ENCODE measurements at places on chromosomes 7 and 10.

DNA sequence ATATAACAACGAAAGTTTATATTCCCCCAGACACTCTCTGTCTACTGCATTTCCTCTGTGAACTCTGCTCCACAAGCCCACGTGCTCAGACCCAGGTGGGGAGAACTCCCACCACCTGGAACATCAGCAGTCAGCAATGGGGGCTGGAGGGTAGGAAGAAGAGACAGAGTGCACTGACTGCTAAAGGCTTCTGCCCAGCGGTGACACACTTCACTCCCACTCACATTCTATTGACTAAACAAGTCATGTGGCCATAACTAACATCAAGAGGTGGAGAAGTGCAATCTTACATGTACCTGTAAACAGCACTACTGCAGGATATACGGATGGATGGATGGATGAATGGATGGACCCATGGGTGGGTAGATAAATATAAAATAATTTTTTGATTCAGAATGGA lies 122.2 kb downstream of the MPP7 start:
- no peak for DNase-seq

DNA sequence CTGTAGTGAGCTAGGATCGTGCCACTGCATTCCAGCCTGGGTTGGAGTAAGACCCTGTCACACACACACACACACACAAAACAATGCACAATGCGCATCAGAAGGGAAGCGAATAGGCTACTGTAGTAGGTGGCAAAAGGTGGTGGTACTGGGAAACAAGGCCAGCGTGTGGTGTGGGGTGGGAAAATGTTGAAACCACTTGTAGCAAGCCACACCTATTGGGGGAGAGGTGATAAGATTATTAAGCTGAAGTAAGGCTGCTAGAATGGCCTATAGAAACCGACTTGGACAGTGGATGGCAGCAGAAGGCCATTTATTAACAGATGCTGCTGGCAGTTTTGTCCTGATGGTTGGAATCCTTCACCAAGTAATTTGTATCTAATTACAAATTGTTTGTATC lies 7.2 kb upstream of the CHCHD1 start:
- DNase-seq: no peak

GRCh38 chr7:128919881-128920799 lies 9.6 kb upstream of the KCP start:
- DNase-seq: no peak

- DNase-seq: no peak
These were observed 76.6 kb downstream of the SLC16A9 start for GRCh38 chr10:59633063-59633462.

DNA sequence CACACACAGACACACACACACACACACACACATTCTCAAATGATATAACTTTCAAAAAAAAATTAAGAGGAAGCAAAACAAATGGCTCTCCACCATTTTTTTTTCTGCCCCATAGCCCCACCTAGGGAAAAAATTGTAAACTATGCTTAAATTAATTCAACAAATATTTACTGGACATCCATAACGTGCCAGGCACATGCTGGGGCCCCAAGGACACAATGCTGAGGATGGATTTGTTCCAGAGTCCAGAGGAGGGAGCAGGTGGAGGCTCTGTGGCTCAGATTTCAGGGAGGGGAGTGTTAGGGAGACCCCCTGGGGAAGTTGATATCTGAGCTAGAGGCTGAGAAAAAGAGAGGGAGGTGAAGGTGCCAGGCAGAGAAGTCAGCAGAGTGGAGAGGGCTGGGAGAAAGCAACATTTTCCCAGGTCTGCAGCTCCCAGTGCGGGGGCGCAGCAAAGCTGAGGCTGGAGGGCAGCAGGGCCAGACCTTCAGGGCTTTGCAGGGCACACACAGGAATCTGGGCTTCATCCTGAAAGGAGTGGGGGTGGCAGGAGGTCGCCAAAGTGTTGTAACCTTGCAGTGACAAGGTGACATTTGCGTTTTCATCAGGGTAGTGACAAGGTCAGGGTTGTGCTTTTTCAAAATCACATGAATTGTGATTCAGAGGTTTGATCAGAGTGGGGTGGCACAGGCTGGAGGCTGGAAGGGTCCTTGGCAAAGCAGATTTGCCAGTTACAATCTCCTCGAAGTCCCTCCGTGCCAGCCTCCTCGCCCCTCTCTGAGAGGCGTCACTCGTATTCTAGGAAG lies 261.6 kb downstream of the WDR11 start:
- no peak for DNase-seq

- DNase-seq: no peak
These were observed 128.3 kb downstream of the SKAP2 start for GRCh38 chr7:26735976-26736600.

GRCh38 chr7:137546671-137547070 lies 203.1 kb upstream of the PTN start:
- no peak for DNase-seq

DNA sequence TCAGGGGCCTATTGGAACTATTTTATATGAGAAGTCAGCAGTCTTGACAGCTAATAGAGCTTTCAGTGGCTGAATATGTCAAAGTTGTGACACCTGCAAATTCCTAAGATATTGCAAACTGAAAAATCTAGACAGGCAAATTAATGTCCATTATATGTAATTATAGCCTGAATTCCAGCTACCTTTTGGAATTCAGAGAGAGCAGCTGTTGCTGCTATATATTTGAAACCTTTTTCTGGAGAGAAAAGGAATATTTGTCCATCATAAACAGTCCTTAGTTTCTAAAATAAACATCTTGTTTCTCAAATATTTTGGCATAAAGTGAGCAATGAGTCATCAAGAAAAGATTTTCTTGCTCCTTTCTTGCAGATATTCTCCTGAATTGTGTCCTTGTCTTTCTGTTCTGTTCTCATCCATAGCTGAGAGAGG lies 408.9 kb upstream of the SEMA3D start:
- DNase-seq: no peak

DNA sequence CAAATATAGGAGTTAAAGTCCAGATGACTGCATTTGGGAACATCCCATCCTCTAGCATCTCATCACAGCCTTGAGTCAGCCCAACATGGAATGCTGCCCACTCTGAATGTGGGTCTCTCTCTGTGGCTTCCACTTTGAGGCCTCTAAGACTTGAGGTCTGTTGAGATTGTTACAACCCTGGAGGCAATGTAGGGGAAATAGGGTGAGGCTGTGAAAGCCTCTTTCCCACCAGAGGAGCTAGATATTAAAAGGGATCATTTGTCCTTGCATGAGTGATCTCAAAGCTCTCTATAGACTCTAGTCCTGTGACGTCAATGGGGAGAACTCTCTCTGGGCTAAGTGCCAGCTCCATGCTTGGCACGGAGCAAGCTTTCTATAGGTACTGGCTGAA lies 6.4 kb upstream of the GOLGA7B start:
- DNase-seq: no peak

GRCh38 chr7:140653319-140654108 lies 12.9 kb upstream of the DENND2A start:
- no peak for DNase-seq

DNA sequence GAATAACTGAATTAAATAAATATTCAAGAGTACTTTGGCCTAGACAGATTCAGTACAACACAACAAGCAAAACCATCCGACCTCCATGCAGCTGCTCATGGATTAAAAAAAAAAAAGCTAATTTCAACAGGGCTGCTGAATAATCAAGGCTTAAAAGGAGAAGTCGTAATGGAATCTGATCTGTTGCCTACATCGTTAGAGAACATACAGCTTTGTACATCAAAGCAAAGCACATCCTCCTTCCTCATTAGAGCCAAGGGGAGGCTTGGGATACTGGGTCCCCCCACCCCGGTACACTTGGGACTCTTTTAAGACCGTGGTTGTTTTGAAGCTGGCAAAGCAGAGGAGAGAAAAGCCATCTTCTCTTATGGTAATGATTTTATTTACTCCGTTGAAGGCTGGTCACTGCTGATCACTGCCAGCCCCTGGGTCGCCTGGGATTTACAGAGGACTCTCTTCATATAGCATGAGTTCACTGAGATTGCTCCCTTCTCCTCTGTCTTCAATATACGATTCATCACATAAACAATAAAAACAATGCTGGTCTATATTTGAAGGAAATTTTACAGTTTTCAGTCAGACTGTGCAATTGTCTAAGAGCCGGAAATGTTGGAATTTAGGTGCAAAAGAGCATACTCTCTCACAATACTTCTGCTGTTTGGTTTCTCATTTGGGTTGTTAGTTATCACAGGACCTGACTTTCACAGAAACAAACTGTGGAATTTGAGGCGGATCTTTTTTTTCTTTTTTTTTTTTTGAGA lies 148.8 kb downstream of the FAM107B start:
- DNase-seq: no peak

DNA sequence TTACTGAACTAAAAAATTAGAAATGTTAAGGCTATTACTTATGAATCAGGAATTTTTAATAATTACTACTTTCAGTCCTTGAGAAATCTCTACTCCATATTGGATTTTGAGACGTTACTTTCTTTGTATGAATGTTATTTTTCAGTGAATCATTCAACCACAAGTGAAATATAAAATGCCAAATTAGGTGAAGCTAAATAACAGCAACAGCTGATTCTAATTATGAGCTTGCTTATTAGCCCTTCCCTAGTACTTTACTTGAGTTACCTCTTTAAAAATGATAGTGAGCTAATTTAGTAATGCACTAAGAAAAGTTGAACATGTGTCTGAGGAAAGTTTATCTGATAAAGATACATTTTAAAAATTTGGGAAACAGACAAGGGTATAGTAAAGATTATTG lies 51.4 kb downstream of the PCGF5 start:
- no peak for DNase-seq

- no peak for DNase-seq
These were observed 86.0 kb upstream of the ANKRD1 start for GRCh38 chr10:91006752-91007346.

DNA sequence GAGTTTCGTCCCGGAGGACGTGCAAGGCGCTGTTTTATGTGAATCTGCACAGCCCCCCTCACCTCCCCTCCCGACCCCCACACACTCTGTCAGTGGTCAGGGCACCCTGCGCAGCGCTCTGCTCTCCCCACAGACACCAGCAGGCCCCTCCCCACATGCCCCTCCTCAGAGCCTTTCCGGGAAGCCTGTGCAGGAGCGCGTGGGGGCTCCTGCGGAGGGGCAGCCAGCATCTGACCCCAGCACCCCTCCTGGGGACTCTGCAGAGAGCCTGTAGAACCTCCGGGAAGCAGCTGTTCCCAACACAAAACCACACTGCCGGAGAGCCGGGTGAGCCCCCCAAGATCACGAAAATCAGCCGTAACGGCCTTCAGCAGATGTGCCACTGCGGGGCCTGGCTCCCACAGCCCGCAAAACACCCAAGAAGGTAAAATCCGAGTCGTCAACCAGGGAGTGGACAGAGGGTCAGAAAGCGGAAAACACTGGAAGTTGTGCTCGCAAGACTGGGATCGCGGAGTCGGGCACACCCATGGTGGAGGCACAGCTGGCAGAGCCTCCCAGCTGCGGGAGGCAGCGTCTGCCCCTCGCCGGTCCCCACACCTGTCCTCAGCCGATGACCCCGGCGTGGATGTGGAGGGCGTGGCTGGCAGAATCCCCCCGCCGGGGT lies 53.8 kb upstream of the PDGFA start:
- DNase-seq: no peak

GRCh38 chr7:65907501-65908198 lies 34.8 kb downstream of the VKORC1L1 start:
- no peak for DNase-seq

DNA sequence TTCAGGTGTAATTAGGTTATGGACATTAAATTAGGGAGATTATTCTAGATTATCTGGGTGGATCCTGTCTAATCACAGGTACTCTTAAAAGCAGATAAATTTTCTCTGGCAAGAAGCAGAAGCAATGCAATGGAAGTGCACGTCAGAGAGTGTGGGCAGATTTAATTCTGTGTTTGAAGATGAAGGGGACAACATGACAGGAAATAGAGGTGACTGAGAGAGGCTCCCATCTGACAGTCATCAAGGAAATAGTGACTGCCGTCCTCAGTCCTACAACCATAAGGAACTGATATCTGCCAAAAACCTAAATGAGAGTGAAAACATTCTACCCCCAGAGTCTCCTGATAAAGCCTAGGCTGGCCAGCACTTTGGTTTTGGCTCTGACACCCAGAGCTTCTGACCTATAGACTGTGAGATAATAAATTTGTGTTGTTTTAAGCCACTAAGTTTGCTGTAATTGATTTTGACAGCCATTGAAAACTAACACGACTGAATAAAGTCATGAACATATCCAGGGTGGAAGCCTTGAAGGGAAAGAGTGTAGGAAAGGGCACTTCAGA lies 30.5 kb upstream of the DDX50 start:
- DNase-seq: no peak

- no peak for DNase-seq
These were observed 54.7 kb upstream of the EGR2 start for GRCh38 chr10:62870866-62871265.

DNA sequence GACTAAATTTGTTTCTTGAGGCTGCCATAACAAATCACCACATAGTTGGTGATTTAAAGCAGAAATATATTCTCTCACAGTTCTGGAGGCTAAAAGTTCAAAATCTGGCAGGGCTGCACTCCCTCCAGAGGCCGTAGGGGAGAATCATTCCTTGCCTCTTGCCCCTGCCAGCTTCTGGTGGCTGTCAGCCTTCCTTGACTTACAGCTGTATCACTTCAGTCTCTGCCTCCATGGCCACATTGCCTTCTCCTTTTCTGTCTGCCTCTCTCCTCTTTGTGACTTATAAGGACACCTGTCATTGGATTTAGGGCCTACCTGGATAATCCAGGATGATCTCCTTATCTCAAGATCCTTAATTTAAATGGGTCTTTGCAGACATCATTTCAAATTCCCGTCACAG lies 5.8 kb upstream of the LRRC4 start:
- no peak for DNase-seq

DNA sequence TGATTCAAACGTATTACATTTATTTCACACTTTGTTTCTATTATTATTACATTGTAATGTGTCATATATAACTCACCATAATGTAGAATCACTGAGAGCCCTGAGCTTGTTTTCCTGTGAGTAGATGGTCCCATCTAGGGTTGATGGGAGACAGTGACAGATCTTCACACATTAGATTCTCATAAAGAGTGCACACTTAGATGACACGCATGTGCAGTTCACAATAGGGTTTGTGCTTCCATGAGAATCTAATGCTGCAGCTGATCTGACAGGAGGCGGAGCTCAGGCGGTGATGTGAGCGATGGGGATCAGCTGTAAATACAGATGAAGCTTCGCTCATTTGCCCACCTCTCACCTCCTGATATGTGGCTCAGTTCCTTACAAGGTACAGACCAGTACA lies 36.1 kb downstream of the BMPER start:
- no peak for DNase-seq
